ENCODE measurements at places on chromosomes 2 and 18.

DNA sequence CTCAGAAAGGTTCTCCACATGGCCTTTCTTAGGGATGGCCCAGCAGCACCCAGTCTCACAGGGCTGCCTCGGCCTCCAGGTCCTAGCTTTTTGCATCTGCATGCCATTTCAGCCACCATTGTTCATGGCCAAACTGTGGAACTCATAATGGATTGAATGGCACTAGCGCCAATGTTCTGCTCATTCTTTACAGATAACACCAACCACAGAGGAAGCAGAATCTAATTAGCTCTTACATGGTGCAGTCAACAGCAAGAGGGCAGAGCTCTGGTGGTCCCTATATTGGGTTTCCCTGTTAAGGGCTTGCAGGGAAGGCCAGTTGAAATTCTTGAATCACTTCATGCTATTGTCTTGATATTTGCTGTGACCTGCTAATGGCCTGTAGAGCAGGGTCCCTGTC, 45.6 kb downstream of the ARL4C start:
- no peak for DNase-seq

DNA sequence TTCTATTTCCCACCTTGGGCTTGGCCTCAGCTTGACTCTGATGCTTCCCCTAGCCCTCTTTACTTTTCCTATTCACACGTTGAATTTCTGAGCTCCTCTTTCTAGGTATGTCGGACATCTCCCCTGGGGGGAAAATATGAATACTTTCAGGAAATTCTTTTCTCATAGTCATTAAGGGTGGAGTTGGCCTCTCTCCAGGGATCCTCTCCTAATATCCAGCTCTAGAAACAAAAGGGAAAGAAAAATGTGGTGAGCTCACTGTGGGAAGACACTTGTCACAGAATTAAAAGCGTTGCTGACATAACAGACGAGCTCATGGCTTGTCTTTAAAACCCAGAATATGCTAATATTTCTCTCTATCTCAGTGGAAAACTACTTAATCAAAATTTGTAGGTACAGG, 132.7 kb upstream of the MEX3C start:
- no peak for DNase-seq

DNA sequence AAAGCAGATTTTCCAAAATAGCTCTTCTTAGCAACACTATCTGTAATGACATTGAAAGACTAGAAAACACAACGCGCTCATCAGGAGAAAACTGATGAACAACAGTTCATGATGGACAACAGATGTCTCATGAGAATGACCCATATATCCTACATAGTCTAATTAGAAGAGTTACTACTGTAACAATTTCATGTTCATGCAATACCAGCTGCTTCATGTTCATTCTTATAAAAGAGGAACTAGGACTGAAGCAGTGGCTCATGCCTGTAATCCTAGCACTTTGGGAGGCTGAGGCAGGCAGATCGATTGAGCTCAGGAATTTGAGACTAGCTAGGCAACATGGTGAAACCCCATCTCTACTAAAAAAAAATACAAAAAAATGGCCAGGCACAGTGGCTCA, 22.7 kb downstream of the TRAPPC8 start:
- DNase-seq, result no peak

DNA sequence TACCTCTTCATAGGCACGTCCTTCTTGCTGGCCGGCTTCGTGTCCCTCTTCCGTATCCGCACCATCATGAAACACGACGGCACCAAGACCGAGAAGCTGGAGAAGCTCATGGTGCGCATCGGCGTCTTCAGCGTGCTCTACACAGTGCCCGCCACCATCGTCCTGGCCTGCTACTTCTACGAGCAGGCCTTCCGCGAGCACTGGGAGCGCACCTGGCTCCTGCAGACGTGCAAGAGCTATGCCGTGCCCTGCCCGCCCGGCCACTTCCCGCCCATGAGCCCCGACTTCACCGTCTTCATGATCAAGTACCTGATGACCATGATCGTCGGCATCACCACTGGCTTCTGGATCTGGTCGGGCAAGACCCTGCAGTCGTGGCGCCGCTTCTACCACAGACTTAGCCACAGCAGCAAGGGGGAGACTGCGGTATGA, 2.3 kb downstream of the FZD7 start:
- DNase-seq, result no peak

GRCh38 chr2:234846599-234847363, 105.0 kb upstream of the SH3BP4 start:
- DNase-seq, result no peak

DNA sequence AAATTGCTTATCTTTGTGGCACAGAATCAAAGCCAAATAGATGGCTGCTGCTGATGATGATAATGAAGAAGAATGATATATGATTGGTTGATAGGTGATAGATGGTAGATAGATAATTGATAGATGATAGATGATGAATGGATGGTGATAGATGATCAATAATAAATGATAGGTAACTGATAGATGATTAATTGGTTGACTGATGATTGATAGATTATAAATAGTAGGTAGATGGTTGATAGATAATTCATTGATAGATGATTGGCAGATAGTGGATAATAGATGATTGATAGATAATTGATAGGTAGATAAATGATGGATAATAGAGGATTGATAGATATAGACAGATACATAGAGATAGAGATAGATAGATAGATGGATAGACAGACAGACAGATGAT, 430.2 kb downstream of the EIPR1 start:
- no peak for DNase-seq

- DNase-seq, result no peak
Observed at GRCh38 chr2:15825276-15825980, 114.9 kb upstream of the MYCN start.

DNA sequence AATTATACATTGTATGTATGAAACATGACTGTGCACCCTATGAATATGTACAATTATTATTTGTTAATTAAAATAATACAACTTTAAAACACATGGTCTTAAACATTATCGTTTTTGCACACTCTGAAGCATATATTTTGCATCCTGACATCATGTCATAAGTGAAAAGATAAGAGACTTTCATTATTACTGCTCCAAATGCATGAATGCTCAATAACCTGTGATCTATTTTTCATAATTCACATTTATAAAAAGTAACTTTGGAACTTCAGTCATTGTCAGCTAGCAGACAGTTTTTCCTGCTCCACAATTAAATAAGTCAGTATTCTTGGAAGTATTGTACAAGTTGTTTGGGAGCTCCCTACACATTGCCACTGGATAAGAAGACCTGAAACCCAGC, 1.3 kb upstream of the ITPRIPL1 start:
- no peak for DNase-seq

GRCh38 chr2:214560176-214560575, 149.3 kb downstream of the VWC2L start:
- DNase-seq, result no peak

GRCh38 chr2:229930656-229931055, 8.4 kb downstream of the FBXO36 start:
- no peak for DNase-seq

DNA sequence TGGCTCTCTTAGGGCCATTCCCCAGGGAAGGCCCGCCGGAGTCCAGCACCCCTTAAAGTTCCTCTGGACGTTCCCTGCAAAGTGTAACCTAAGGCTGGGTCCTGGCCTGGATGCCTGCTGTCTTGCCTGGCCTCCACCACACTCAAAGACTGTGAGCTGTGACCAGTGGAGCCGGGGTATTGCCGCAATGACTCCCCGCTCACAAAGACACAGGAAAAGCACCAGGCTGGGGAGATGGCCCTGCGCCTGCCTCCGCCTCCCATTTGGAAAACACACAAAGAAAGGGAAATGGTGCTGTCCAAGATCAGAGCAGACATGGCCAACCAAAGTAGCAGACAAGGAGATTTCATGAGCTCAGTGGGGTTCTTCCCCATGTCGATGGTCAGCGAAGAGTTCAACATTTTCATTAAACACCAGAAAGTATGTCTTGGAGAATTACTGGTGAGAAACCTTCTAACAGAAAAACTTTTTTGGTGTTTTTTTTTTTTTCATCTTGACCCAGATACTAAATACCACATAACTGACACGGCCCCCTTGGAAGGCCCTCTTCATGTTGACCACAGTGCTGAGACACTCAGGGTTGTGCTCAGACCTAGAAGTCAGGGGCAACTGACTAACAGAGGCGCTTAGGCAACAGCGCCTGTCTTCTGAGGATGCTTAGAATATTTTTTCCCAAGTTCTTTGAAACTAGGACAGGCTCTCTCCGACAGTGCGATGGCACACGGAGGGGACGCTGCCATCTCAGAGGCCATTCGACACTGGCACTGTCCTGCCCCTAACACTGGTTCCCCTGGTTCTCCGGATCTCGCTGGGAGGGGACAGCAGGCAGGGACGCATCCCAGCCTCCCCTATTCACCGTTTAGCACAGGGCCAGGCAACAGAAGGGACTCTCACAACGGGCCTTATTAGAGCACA, 226.4 kb upstream of the ID2 start:
- DNase-seq, result no peak

DNA sequence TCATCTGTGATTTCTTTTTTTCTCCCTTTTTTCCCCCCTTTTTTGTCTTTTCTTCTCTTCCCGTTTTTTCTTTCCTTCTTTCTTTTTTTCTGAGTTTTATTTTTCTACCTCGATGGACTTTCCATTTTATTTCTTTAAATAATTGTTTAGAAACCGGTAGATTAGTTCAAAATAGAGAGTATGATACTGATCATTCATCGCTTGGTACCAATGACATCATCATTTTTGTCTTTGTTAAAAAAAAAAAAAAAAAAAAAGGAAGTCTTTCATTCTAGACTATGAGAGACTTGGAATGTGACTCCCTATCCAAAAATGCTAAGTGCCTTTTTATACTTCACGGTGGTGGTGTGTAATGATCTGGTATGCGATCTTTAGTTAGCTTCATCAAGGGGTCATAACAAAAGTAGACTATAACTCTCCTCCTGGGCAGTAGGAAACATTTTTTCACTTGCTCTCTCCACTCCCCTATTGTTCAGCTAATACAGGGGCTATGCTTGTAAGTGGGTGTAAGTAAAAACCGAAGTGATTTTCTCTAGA, 1517.5 kb upstream of the ZEB2 start:
- DNase-seq, result no peak

GRCh38 chr18:36650266-36650665, 178.5 kb downstream of the TPGS2 start:
- DNase-seq, result no peak

GRCh38 chr2:201532686-201533304, 81.3 kb downstream of the STRADB start:
- peak; percentile 64 for DNase-seq

GRCh38 chr18:6975084-6975483, 142.5 kb downstream of the LAMA1 start:
- no peak for DNase-seq

DNA sequence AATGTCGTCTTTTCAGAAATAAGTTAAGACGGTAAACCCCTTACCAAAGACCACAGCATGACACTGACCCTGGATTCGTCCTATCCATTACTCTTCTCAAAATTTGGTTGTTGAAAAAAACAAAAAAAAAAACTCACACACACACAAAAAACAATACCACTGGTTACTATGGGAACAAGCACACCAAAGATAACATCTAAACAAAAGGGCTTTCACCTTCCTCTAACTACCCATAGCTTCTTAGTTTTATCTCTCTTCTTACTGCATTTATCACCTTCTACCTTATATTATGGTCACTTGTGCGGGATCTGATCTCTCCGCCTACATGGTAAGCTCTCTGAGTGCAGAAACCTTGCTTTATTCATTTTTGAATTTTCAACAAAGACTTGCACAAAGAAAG, 192.7 kb downstream of the STK39 start:
- DNase-seq, result no peak

DNA sequence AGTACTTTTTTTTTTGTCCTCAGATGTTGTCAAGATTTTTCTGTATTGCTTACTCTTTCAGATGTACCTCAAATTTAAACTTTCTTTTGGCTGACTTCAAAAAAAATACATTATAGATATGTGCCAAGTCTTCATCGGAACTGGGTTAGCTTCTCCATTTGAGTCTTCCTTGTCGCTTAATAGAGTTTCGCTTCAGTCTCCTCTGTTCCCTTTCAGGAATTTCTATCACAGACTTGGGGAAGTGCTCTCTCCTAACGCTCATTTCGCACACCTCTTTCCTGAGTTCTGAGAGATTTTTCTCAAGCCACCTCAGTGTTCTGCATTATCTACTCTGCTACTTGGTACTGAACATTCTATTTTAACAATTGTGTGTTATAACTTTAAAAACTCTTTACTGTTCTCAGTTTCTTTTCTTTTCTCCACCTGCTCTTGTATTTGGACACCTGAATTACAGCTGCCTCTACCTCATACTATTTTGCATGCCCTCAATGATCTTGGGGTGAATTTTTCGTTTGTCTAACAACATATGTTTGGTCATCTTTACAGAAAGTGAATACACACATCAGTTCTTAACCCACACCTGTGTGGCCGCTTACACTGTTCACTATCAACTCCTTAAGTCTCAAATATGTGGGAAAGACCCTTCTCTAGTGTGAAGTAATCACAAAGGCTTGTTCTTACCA, 16.5 kb downstream of the PTPN2 start:
- peak; percentile 68 for DNase-seq

DNA sequence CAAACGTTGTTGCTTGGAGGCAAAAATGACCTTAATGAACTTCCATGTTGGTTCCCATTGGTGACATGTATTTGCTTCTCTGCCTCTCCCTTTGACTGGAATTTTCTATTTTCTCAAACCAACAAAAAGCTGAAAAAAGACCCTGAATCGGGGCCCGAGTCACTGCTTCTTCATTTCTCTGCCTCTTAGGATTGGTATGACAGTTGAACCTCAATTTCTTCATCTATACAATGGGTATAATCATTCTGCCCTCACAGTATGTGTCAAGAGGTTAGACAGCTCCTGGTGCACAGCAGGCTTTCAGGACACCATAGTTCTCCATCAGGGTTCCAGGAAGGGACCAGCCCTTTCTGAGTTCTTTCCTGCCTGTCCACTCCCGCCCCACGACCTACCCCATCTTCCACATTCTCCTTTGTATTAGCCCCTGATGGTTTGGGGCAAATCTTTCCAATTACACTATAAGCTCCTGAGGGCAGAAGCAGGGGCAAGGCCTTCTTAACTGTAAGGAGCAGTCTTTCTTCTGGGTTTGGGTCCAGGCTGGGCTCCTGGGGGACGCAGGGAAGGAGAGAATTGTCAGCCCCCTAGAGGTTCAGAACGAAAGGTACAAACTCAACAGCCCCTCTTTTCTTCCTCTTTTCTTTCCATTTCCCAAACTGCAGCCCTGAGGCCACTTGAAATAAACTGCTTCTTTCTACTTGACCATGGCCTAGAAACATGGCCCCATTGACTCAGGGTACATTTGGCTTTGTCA, 6.3 kb upstream of the PKDCC start:
- DNase-seq, result no peak

DNA sequence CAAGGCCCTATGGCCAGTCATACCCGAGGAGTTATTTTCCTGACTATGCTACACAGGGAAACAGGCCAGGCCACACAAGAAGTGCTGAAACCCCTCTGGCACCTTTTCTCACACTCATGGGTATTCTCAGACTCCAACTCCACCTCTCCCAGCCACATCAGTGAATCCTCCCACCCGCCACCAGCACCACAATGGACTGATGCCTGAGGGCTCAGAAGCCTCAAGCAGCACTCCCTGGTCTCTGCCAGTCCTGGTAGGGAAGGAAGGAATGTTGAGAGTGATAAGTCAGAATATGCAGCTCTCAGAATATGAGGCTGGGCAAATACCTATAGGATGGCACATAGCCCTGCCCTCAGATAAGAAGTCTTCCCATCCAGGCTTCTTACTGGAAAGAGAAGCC, 391.1 kb downstream of the ALK start:
- no peak for DNase-seq
